T-helper 17 cell (primary cell): ENCODE measurements at places on chromosomes 5 and 9.

DNA sequence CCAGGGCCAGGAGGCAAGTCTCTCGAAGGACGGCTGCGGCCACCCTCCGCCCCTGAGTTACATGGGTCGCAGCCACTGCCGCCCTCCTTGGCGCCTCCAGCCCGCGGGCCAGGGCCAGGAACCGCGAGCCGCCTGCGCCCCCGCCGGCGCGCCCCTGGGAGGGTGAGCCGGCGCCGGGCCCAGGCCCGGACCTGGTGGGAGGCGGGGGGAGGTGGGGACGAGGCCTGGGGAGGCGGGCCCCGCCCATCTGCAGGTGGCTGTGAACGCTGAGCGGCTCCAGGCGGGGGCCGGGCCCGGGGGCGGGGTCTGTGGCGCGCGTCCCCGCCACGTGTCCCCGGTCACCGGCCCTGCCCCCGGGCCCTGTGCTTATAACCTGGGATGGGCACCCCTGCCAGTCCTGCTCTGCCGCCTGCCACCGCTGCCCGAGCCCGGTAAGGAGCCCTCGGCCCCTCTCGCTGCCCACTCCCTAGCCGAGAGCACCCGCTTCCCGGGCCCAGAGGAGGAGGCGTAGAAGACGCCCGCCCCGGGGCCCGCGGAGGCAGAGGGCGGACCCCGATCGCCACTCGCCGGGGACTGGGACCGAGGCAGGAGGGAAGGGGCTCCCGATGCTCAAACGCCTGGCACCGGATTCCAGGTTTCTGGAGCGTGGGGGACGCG, at the start of gene ASS1:
Gene ASS1, plus strand, starts transcription at position 397 of the 657 bp plus-strand sequence. CDS start 7,268 bp downstream, outside the sequence.
- DNase-seq: no peak

DNA sequence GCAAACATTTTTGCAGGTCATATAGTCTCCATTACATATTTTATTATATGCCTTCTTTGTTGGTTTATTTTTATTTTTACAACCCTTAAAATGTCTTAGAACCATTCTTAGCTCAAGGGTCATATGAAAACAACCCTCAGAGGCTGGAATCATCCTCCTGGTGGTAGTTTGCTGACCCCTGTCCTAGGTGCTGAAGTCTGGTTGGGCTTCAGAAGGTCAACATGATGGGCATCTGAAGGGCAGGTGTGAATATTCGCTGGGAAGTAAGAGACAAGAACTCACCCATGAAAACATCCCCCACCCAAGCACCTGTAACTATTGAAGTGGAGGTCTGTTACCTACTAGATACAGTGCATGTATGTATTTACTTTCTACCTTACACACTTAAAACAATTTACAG, 75.4 kb downstream of the OSMR start:
- no peak for DNase-seq

GRCh38 chr5:142692321-142692894, 6.5 kb upstream of the FGF1 start:
- no peak for DNase-seq

GRCh38 chr5:130323804-130324454, 419.7 kb downstream of the CHSY3 start:
- no peak for DNase-seq
